Anterior cingulate cortex (tissue), 58 donors: ENCODE measurements at places on chromosomes 2 and 18.

DNA sequence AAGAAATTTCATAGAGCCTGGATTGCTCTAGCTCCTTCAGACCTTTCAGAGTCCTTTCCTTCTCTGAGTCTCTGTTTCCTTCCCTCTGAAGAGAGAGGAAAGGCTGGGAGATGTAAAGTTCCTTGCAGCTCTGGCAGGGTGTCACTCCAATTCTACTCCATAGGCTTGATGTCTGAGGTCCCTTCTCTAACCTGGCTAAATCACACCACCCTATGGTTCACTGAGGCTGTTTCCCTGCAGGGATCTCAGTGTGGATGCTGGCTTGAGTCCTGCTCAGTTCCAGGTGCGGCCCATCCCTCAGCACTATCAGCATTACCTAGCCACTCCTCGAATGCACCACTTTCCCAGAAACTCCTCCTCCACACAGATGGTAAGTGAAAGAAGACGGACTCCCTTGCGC lies 209.7 kb downstream of the LOXHD1 start:
- no peak for DNase-seq

GRCh38 chr2:127067620-127068350 lies 39.2 kb downstream of the BIN1 start:
- DNase-seq = peak; percentile 37

- DNase-seq = no peak
Measured at GRCh38 chr18:37254236-37254754, 311.3 kb downstream of the CELF4 start.

GRCh38 chr2:134936691-134937090 lies 18.1 kb downstream of the CCNT2 start:
- DNase-seq = no peak

DNA sequence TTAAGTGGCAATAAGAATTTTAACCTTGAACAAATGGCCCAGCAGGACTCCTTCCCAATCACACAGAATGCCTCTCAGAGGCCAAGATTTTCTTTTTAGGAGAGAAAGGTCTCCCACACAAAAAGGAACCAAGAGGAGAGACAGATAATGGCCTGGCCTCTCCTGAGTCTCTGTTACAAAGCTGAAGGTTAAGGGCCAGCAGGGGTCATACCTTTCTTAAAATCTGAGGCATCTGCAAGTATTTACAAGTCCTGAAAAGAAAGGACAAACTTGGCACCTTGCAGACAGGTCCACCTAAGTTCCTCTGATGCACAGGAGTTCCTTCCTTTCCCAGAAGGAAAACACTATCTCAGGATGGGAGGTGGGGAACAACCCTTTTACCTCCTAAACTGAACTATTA lies 142.3 kb downstream of the TMEM163 start:
- DNase-seq = no peak

GRCh38 chr2:137939026-137939425 lies 25.2 kb upstream of the HNMT start:
- DNase-seq = no peak

DNA sequence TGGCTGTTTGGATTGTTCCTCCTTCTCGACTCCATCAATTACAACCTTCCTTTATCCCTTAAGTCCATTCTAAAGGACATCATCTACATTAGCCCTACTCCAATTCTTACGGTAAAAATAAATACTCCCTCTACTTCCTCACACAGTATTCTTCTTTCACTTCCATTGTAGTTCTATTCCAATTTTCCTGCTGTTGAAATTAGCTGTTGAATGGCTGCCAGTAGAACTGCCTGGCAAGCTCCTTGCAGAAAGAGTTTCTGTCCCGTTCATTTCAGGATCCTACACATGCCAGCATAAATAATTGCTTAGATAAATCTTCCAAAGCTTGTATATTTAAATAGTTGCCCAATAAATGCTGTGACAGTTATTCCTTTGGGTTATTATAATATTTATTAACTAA lies 459.3 kb upstream of the TRIB2 start:
- DNase-seq = no peak

DNA sequence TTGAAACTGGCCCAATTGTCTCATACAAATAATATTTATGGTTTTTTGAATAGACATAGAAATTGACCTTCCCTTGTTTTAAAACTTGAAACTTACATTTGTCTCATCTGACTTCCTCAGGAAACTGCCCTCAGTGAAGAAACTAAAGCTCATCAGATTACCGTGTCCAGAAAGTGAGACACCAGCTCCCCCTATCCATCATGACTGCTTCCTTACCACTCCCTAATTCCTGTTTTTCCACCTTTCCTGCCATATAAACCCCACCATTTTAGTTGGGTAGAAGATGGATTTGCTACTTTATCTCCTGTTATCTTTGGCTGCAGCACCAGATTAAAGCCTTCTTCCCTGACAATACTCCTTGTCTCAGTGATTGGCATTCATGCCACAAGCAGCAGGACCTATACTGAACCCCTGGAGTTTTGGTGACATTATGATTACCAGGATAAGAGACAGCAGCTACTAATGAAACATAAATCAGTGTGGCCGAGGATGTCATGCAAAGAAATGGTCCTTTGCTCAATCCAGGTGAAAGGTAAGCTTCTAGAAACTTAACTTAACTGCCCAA lies 1627.6 kb upstream of the ZEB2 start:
- DNase-seq = no peak

DNA sequence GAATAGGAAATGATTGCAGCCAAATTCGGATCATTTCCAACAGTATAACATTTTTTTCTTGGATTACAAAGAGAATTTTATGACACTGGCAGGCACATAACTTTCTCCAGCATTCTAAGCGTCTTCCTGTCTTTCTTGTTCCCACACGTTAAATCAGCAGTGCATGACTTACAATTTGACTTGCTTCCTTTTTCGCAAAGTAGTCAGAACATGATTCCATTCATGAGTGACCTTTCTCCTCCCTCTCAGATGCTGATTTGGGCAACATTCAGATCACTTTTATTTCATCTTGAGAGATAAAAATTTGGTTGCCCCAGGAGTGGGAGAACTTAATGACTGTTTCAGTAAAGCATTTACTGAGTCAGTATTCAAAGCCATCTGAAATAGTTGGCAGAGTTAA lies 858.7 kb upstream of the ACVR2A start:
- DNase-seq = no peak

GRCh38 chr2:9179572-9180201 lies 26.9 kb upstream of the ASAP2 start:
- no peak for DNase-seq

GRCh38 chr18:48452861-48453323 lies 43.7 kb upstream of the ZBTB7C start:
- DNase-seq = no peak

- no peak for DNase-seq
Measured at GRCh38 chr2:16179701-16180416, 239.5 kb downstream of the MYCN start.

DNA sequence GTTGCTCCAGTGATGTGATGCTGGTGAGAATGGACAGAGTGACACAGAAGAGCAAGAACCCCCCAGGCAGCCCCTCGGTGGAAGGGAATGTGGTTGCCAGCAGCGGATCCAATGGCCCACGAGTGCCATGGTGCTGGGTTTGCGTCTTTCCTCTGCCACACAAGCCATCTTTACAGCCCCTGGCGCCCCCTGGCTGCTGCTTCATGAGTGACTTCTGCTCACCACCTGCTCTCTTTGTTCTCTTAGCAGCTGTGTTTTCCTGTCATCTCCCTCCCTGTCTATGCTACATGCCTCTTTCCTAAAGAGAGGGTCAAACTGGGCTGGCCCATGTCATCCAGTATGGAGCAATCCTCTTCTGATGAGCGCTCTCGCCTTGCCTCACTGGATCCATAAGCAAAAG lies 300.0 kb upstream of the SMIM21 start:
- no peak for DNase-seq

- peak; percentile 3 for DNase-seq
Measured at GRCh38 chr2:29729401-29729800, 192.0 kb downstream of the ALK start.
